ENCODE measurements at places on chromosomes 6 and 20. TPM values are rescaled to one million over a fixed set of nuclear protein-coding genes. Genes with fewer than 3 reads are reported as not detected.

DNA sequence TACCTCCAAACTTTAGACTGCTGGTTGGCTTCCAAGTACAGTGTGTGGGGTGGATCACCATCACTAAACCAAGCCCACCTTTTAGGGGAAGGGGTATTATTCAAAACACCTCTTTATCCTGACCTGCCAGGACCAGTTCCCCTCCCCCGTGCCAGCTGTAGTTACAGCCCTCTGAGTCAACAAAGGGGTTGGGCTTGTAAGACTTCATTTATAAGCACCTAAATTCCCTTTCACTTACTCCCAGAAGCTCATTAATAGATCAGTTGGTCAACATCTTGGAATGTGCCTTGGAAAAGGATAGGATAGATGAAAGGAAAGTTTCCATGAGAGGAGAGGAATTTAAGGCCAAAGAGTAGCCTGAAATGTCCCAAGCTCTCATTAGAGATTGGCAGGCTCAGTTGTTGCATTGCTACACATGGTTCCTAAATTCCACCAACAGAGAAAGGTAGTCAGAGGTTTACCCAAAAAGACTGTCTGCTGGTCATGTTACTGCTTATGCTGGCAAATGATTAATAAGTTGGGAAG is 59.2 kb downstream of the TNFAIP3 start:
- H3K4me1 ChIP-seq, result no peaks in the 10 kb centered on the region
- H3K27ac ChIP-seq, result no peak overlapping the region
- H3K27me3 ChIP-seq, result no peaks in the 10 kb centered on the region

DNA sequence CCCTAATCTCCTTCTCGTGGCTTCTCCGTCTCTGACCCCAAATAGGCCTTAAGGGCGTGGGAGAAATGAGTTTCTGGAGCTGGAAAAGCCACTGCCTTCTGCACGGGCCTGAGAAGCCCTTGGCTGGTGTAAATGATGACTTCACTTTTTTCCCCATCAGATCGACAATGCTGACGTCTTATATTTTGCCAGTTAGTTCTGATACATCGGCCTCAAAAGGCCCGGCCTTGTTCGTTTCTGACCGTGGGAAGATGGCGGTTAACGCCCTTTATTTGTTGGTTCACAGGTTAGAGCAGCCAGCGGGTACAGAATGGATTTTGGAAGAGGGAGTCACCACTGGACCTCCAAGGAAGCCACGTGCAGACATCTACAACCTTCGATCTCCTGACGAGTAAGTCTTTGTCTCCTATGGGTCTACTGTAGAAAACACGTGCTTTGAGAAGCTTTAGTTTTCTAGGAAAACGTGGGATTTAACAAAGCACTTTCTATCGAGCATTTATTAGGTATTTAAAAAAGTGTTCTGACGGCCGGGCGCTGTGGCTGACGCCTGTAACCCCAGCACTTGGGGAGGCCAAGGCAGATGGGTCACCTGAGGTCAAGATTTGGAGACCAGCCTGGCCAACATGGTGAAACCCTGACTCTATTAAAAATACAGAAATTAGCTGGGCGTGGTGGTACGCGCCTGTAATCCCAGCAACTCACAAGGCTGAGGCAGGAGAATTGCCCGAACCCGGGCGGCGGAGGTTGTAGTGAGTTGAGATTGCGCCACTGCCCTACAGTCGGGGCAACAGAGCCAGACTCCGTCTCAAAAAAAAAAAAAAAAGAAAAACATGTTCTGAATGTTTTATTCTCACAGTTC is 1.2 kb upstream of the ZNFX1 start:
- peak overlapping the region; percentile 94 for H3K27ac ChIP-seq
- peaks cover 45% of the 10 kb centered on the region for H3K36me3 ChIP-seq
- H3K4me3 ChIP-seq, result peak overlapping the region; percentile 52
- H3K4me1 ChIP-seq, result peaks cover 21% of the 10 kb centered on the region
- no peaks in the 10 kb centered on the region for H3K27me3 ChIP-seq

Gene EYA2
- 0.30 TPM for total RNA-seq

DNA sequence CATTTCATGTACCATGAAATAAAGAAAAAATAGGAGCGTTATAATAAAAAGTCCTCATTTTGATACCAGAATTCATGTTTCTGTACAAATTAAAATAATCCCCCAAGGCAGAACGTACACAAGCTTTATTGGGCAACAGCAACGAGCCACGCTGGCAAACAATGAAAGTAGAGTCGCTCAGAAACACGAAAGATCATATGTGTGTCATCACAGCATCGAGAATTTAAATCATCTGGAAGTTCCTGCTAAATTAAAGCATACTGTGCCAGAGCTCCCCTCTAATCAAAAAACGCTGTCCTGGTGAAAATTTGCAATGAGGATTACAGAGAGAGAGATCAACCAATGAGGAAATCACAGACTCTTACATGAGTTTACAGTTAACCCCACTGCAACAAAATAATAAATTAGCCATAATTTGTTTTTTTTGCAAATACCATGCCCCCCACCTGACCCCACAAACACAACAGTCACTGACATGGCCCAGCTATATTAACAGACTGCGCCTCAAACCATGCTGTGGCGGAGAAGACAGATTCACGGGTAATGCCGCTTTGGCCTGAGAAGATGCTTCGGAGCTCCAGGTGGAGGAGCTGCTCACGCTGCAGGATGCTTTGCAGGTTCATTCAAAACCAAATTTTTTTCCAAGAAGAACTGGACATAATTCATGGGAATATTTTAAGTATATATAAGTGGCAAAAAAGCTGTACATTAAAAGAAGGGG is 54.3 kb upstream of the NFATC2 start:
- H3K4me1 ChIP-seq, result peaks cover 33% of the 10 kb centered on the region
- H3K36me3 ChIP-seq, result no peaks in the 10 kb centered on the region
- no peak for DNase-seq
- H3K27me3 ChIP-seq, result no peaks in the 10 kb centered on the region
- H3K4me3 ChIP-seq, result no peak overlapping the region
